ENCODE measurements at places on chromosomes 11 and 22. TPM values are rescaled to one million over a fixed set of nuclear protein-coding genes. Genes with fewer than 3 reads are reported as not detected.

- peaks cover 11% of the 10 kb centered on the region for H3K4me1 ChIP-seq
- peaks cover 63% of the 10 kb centered on the region for H3K27me3 ChIP-seq
- DNase-seq = no peak
- no peak overlapping the region for H3K4me3 ChIP-seq
These were observed 899 bp upstream of the KLHDC7B start for GRCh38 chr22:50544746-50545253.

- H3K4me3 ChIP-seq = no peak overlapping the region
- H3K27me3 ChIP-seq = no peaks in the 10 kb centered on the region
- H3K27ac ChIP-seq = no peak overlapping the region
- H3K36me3 ChIP-seq = no peaks in the 10 kb centered on the region
- no peak for DNase-seq
These were observed 164.7 kb upstream of the GUCY1A2 start for GRCh38 chr11:107182978-107183377.

DNA sequence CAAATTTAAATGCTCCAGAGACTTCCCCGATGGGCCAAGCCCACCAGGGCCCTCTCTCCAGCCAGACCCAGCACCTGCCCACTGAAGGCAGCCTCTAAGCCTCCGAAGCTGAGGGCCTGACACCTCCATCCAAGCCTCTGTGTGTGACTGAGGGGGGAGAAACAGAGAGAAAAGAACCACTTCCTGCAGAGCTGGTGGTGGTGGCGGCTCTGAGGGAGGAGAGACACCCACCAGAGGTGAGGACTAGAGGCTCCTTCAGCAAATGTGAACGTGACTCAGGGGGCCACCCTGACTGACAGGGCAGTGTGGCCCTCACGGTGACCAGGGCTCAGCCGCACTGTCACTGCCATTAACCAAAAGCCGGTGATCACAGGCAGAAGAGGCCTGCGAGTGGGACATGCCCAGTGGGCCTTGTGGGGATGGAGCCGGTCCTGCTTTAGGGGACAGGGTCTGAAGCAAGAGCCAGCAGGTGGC, 31.0 kb upstream of the CD5 start:
- no peaks in the 10 kb centered on the region for H3K36me3 ChIP-seq
- DNase-seq = no peak
- peaks cover 26% of the 10 kb centered on the region for H3K4me1 ChIP-seq
- no peak overlapping the region for H3K4me3 ChIP-seq
- peak overlapping the region; percentile 63 for H3K27ac ChIP-seq

GRCh38 chr11:104219096-104219495, 55.1 kb upstream of the PDGFD start:
- H3K4me3 ChIP-seq = no peak overlapping the region
- H3K27me3 ChIP-seq = no peaks in the 10 kb centered on the region
- H3K4me1 ChIP-seq = no peaks in the 10 kb centered on the region
- no peak overlapping the region for H3K27ac ChIP-seq

GRCh38 chr11:116631201-116631600, 141.6 kb downstream of the BUD13 start:
- H3K4me1 ChIP-seq = peaks cover 7% of the 10 kb centered on the region
- no peaks in the 10 kb centered on the region for H3K27me3 ChIP-seq
- H3K27ac ChIP-seq = no peak overlapping the region
- no peak overlapping the region for H3K4me3 ChIP-seq

DNA sequence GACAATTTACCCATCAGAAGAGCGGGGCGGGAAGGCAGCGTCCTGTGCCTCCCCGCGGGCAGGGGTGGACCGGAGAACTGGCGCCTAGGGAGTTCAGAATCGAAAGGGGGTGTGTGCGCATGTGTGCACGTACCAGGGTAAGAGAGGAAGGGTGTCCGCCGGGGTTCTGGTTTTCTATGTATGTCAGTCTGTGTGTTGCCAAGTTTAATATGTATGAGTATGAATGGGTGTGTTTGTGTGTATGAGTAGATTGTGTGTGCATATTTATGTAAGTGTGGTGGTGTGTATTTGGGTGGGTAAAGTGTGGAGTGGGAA, 2.0 kb downstream of the KCNC1 start:
- H3K4me3 ChIP-seq = peak overlapping the region; percentile 46
- peaks cover 16% of the 10 kb centered on the region for H3K36me3 ChIP-seq
- DNase-seq = no peak
- H3K27ac ChIP-seq = no peak overlapping the region

GRCh38 chr11:87870086-87870485, 305.2 kb downstream of the RAB38 start:
- H3K4me1 ChIP-seq = no peaks in the 10 kb centered on the region
- H3K4me3 ChIP-seq = no peak overlapping the region
- no peaks in the 10 kb centered on the region for H3K27me3 ChIP-seq
- no peak overlapping the region for H3K27ac ChIP-seq

The OR4A16 gene
- total RNA-seq = not detected

The TRIM48 gene
- total RNA-seq = not detected

The CABP2 gene
- not detected for total RNA-seq

The CEP126 gene
- total RNA-seq = 10.1 TPM

The UBQLN3 gene
- total RNA-seq = 0.39 TPM

The MN1 gene
- 24.6 TPM for total RNA-seq

The TEX54 gene
- total RNA-seq = not detected
